ENCODE measurements at places on chromosomes 2 and 18. TPM values are rescaled to one million over a fixed set of nuclear protein-coding genes. Genes with fewer than 3 reads are reported as not detected.

HAAO gene
- not detected for total RNA-seq

HS1BP3 gene
- 8.8 TPM for total RNA-seq

ACTG2 gene
- total RNA-seq: not detected

IL36A gene
- 0.47 TPM for total RNA-seq

CIAO1 gene
- total RNA-seq: 55.6 TPM

CAPN14 gene
- total RNA-seq: 0.20 TPM

SERPINB13 gene
- not detected for total RNA-seq

RGPD5 gene
- 291 TPM for total RNA-seq

DNA sequence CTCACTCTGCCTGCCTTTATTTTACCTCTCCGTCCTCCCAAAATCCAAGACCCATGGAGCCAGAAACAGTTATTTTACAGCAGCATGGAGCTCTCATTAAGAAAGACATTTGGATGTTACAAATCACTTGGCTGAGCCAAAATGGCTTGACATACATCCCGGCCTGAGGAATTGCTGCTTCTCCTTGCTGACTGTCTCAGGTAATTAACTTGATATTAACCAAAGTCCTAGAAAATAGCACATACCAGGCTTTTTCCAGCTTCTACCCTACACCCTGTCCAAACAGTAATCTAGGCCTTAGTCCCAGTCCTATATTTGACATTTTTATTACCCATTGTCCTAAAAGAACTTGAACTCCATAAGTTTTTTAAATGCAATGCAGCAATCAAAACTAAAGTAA lies 205.0 kb downstream of the TMX3 start:
- no peak overlapping the region for H3K4me3 ChIP-seq

DNA sequence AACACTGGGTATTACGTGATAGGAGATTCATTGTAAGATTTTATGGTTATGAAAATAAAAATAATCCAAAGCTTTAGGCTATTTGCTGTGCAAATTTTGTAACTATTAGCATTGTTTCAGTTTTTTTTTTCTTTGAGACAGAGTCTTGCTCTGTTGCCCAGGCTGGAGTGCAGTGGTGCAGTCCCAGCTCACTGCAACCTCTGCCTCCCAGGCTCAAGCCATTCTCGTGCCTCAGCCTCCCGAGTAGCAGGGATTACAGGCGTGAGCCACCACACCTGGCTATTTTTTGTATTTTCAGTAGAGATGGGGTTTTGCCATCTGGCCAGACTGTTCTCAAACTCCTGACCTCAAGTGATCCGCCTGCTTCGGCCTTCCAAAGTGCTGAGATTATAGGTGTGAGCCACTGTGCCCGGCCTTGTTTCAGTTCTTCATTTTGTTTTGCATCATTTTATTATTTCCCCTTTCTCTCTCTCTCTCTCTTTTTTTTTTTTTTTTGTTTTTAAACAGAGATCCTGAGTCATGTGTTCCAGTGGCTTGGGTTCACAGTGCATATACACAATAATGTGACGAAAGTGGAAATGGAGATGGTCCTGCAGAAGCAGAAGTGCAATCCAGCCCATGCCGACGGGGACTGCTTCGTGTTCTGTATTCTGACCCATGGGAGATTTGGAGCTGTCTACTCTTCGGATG lies 25.8 kb downstream of the CASP10 start:
- no peaks in the 10 kb centered on the region for H3K27me3 ChIP-seq
- H3K27ac ChIP-seq: no peak overlapping the region
- no peak overlapping the region for H3K4me3 ChIP-seq

GRCh38 chr2:170524828-170525565 lies 190.1 kb upstream of the SP5 start:
- DNase-seq: no peak
- H3K4me1 ChIP-seq: no peaks in the 10 kb centered on the region
- H3K36me3 ChIP-seq: no peaks in the 10 kb centered on the region
- H3K27ac ChIP-seq: no peak overlapping the region

- no peak for DNase-seq
- H3K4me1 ChIP-seq: peaks cover 3% of the 10 kb centered on the region
- no peak overlapping the region for H3K27ac ChIP-seq
- H3K36me3 ChIP-seq: no peaks in the 10 kb centered on the region
- H3K4me3 ChIP-seq: no peak overlapping the region
These were observed 31.7 kb upstream of the KCTD1 start for GRCh38 chr18:26579941-26580618.

DNA sequence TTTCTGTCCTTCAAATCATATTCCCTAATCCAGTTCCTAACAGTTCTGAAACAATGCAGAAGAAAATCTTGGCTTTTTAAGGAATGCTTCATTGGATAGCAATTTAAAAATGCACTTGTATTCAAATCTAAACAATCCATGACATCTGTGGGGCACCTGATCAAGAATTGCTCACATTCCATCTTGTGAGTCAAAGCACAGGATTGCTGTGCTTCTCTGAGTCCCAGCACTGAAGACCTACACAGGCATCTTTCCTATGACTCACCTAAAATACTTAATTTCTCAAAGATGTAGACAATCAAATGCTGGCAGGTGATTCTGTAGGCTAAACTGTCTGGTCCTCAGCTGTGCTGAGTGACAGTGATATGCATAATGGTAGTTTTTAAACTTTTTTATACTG lies 10.1 kb upstream of the ATP8B1 start:
- no peak overlapping the region for H3K27ac ChIP-seq
- no peaks in the 10 kb centered on the region for H3K36me3 ChIP-seq
- DNase-seq: no peak
- H3K4me1 ChIP-seq: no peaks in the 10 kb centered on the region

DNA sequence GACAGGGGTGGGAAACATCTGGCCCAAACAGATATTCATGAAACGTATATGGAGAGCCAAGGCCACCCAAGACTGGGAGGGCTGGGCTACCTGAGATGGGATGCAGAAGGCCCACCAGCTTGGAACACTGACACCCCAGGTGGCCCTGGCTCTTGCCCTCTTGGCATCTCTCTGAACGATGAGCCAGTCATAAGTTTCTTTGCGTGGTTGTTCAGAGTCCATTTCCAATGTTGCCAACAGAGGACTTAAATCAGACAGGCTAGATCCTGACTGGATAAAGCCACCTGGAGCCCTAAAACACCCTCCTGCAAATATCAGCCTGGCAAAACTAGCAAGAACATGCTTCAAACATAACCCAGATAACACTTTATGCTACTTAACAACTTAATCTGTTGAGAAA lies 42.6 kb downstream of the LPIN2 start:
- no peaks in the 10 kb centered on the region for H3K27me3 ChIP-seq
- peaks cover 81% of the 10 kb centered on the region for H3K4me1 ChIP-seq
- DNase-seq: no peak
- peak overlapping the region; percentile 89 for H3K27ac ChIP-seq
- no peak overlapping the region for H3K4me3 ChIP-seq
- peaks cover 17% of the 10 kb centered on the region for H3K36me3 ChIP-seq

DNA sequence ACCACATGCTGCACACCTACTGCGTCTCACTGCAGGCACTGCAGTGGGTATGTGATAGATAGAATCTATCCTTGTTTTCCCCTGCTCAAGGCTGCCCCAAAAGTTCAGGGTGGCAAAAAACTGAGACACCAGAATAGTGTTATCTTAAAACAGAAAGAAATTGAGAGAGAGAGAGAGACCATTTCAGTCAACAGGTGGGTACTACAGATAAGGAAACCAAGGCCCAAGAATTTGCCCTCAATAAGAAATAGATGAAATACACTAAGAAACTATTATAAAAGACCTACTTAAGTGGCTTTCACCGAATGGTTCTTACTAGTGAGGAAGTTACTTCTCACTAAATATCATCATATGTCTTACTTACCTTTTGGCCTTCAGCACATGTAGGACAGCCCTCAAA lies 27.9 kb downstream of the EPG5 start:
- no peaks in the 10 kb centered on the region for H3K27me3 ChIP-seq
- H3K27ac ChIP-seq: no peak overlapping the region
- peaks cover 63% of the 10 kb centered on the region for H3K36me3 ChIP-seq
- peaks cover 11% of the 10 kb centered on the region for H3K4me1 ChIP-seq
- no peak for DNase-seq

DNA sequence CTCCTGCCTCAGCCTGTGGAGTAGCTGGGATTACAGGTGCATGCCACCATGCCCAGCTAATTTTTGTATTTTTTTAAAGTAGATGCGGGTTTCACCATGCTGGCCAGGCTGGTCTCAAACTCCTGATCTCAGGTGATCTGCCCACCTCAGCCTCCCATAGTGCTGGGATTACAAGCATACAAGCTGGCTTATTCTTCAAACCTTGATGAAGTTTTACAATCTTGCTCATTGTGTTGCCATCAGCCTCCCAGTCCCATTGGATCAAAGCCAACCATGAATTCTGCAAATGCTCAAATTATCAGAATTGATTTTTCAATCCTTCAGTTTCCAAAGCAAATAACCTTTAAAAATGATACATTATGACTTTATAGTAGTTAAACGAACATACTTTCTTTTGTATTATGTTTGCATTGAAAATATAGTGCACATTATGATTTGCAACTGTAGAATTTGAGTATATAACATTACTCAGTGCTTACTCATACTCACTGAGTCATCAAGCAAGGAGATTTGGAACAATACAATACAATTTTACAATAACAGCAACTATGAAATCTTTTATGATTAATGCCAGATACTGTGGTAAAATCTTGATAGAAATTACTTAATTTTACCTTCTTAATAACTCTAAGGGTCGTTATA lies 1491.9 kb upstream of the CELF4 start:
- H3K36me3 ChIP-seq: no peaks in the 10 kb centered on the region
- H3K27me3 ChIP-seq: no peaks in the 10 kb centered on the region
- H3K27ac ChIP-seq: no peak overlapping the region
- no peak overlapping the region for H3K4me3 ChIP-seq
- H3K4me1 ChIP-seq: no peaks in the 10 kb centered on the region

- no peaks in the 10 kb centered on the region for H3K27me3 ChIP-seq
- H3K36me3 ChIP-seq: no peaks in the 10 kb centered on the region
- H3K4me1 ChIP-seq: no peaks in the 10 kb centered on the region
- no peak overlapping the region for H3K4me3 ChIP-seq
These were observed 594.5 kb upstream of the CHAC2 start for GRCh38 chr2:53173091-53173490.

- no peaks in the 10 kb centered on the region for H3K36me3 ChIP-seq
- peaks cover 34% of the 10 kb centered on the region for H3K4me1 ChIP-seq
- H3K4me3 ChIP-seq: no peak overlapping the region
- no peaks in the 10 kb centered on the region for H3K27me3 ChIP-seq
- H3K27ac ChIP-seq: no peak overlapping the region
These were observed 64.3 kb upstream of the EPAS1 start for GRCh38 chr2:46232860-46233259.

DNA sequence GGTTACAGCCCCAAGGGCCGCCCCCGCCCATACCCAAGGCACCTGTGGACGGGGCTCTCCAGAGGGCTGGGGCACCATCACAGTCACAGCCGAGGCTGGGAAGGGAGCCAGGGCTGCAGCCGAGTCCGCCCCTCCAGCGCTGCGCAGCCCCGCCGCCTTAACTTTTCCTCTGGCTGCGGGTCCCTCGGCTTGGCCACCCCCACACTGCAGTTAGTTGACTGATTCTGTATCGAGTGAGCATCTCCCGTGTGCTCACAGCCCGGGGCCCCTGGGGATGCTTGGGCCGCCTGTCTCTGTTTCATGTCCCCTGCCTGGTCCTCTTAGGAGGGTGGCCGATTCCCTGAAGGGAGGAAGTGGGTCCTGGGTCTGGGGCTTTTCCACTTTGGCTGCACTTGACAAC lies 33.7 kb downstream of the EMILIN2 start:
- H3K27ac ChIP-seq: no peak overlapping the region
- no peaks in the 10 kb centered on the region for H3K36me3 ChIP-seq
- H3K4me3 ChIP-seq: no peak overlapping the region
- H3K4me1 ChIP-seq: peaks cover 52% of the 10 kb centered on the region

GRCh38 chr2:55120634-55121359 lies 70.5 kb upstream of the RTN4 start:
- H3K27ac ChIP-seq: no peak overlapping the region
- no peak overlapping the region for H3K4me3 ChIP-seq
- no peaks in the 10 kb centered on the region for H3K36me3 ChIP-seq
- no peaks in the 10 kb centered on the region for H3K4me1 ChIP-seq
- DNase-seq: no peak
- no peaks in the 10 kb centered on the region for H3K27me3 ChIP-seq

DNA sequence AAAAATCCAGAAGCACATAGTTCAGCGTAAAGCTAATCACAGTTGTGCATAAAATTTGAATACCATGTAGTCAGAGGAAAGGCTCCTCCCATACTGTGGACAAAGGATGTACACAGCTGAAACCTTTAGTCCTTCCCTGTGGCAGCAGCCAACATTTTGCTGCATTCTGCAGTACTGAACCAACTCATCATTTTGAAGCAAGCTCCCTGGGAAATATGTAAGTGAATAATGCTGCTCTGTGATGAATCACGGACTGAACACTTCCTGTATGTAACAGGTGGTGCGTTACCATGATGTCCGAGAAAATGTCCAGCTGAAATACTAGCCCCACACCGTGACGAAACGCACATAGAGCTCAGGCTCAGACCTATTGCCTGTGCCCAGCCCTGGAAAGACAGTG lies 421.1 kb upstream of the RAB12 start:
- H3K36me3 ChIP-seq: no peaks in the 10 kb centered on the region
- H3K27me3 ChIP-seq: no peaks in the 10 kb centered on the region
- no peak overlapping the region for H3K4me3 ChIP-seq
- H3K4me1 ChIP-seq: no peaks in the 10 kb centered on the region
- no peak overlapping the region for H3K27ac ChIP-seq

DNA sequence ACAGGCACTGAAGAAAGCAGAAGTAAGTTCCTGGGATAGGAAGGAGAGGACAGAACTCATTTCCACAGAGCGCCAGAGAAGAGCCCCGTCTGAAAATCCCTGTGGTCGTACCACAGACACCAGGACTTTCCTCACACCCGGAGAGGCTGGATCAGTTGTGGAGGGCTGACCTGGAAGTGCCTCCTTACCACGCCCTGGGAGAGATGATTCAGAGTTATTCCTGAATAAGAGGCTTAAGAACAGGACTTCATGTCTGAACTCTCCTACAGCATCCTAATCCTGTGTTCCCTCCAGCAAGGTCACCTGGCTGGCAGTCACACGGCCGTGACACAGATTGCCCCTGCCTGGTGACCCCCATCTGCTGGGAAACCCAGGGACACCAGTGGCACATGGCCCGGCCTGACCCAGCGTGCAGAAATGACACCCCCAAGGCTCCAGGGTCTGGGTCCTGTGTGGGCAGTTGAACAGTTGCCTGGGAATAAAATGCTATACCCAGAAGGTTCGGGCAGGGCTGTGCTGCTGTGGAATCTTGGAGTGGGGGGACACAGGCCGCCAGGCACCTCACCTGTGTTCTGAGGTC lies 105.9 kb downstream of the PXDN start:
- no peak overlapping the region for H3K27ac ChIP-seq
- H3K4me3 ChIP-seq: no peak overlapping the region
- no peak for DNase-seq
- H3K27me3 ChIP-seq: no peaks in the 10 kb centered on the region
- no peaks in the 10 kb centered on the region for H3K4me1 ChIP-seq
- no peaks in the 10 kb centered on the region for H3K36me3 ChIP-seq

DNA sequence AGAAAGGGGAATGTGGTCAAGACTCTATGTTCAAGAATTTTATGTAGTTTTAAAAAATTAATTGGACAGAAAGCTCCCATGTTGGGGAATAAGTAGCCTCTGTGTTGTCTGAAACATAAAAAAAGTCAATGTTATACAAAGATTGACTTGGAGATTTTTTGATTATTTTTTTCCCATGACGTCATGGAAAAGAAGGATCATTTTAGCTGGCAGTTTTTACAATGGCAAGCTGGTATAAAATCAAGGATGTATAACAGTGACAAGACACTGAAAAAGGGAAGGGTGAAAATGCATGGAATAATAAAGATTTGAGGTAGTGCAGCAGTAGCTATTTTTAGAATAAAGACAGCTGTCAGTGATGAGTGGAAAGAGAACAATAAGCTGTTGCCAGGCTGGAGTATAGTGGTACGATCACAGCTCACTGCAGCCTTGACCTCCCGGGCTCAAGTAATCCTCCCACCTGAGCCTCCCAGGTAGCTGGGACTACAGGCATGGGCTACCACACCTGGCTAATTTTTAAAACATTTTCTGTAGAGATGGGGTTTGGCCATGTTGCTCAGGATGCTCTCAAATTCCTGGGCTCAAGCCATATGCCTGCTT lies 9.2 kb downstream of the SLC39A10 start:
- no peak overlapping the region for H3K27ac ChIP-seq
- H3K4me3 ChIP-seq: no peak overlapping the region
- H3K36me3 ChIP-seq: no peaks in the 10 kb centered on the region
